Activated CD4-positive, alpha-beta T cell treated with anti-CD3 and anti-CD28 coated beads, Interleukin-2, amount 50 U/mL, for 4 hours (primary cell): ENCODE measurements at places on chromosomes 1 and 21.
A peak's percentile ranks its signal among the peaks of the same experiment; 100 is the strongest.

- DNase-seq = no peak
Observed at GRCh38 chr1:226548256-226549093, at the start of gene STUM. Gene STUM (plus strand): TSS chr1:226548764. CDS start chr1:226548905, 141 bp downstream.

GRCh38 chr1:156608036-156608674 is 6.9 kb upstream of the GPATCH4 start:
- DNase-seq = peak; percentile 54

- no peak for DNase-seq
Observed at GRCh38 chr1:60051191-60051590, 22.4 kb downstream of the C1orf87 start.

DNA sequence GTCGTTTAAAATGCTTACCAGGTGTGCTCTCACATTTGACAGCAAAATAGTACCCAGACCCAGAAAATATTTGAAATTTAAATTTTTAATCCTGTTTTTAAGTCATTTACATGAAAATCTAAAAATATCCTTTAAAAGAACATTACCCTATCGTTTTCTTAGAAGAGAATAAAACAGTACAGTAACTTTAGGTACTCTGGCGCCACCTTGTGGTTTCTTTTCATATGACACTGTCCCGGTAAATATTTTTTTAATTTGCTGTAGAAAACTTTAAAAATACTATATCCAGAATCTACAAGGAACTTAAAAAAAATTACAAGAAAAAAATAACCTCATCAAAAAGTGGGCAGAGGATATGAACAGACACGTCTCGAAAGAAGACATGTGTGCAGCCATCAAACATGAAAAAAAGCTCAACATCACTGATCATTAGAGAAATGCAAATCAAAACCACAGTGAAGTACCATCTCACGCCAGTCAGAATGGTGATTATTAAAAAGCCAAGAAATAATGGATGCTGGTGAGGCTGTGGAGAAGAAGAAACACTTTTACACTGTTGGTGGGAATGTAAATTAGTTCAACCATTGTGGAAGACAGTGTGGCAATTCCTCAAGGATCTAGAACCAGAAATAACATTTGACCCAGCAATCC is 129.2 kb downstream of the RGS21 start:
- peak; percentile 44 for DNase-seq

GRCh38 chr1:3368711-3369445 is 85.6 kb upstream of the ARHGEF16 start:
- no peak for DNase-seq

DNA sequence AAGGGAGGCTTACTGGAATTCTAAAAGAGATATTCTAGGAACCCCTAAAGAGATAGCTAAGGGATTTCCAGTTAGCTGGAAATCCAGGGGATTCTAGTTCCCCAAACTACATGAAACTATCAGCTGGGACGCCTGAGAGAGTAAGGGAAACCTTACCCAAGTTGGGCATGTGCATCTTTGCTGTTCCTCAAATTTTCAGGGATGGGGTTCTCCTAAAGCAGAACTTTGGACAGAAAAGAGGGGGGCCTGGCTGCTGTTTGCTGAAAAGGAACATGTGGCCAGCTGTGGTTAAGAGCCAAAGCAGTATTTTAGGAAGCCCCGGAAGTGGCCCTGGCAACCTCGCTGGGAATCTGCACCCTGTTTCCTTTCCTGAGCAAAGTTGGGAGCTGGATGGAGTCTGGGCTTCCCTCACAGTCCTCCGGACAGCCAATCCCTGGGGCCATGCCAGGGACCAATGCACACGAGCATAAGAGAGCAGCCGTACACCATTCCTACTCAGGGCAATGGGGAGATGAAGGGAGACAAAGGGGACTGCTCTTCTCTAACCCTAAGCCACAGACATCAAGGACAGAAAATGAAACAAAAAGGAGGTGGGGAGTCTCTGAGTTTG is 154.3 kb downstream of the PLXNA2 start:
- no peak for DNase-seq

DNA sequence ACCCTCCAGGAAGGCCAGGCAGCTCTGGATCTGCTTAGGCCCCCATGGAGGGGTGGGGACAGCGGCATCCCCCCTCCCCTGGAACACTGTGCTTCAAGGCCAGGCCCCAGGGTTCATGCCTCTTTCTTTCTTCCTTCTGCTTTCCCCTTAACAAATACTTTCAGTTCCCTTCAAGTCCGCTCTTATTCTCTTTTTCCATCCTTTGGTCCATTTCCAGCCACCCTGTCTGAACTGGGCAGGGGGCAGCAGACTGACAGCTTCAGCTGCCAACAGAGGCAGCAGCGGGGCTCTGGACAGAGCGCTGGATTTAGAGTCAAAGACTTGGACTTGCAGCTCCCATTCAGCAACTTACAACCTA is 1.1 kb upstream of the CD244 start:
- no peak for DNase-seq

DNA sequence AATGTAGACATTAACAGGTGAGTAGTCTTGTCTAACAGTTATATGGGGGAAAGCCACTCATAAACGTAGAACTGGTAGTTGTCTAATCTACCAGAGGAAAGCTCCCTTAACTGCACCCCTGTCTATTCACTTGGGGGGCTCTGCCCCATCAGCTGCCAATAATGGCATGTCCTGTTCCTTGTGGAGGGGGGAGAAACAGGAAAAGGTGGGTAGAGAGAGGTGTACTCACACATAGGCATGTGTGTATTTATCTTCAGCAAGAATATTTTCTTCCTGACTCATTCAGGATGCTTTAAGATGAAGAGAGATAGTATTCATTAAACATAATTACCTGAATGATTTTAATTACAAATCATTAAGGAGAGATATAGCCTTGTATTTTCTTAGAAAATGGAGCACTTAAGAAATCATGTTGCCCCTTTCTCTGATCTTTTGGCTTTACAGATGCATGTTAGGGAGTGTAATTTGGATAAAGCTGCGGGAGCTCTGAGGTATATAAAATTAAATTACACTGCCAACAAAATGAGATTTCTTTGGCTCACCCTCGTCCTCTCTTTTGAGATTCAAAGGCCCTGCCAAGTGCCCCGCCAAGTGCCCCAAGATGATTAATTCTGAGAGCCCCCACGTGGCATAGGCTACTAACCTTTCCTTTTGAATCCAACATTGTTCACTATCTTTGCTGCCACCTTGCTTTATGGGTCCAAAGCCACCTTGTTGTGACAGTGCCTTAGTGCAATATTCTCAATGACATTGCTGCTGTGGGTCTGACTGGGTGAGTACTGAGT is 286.3 kb upstream of the LYPLAL1 start:
- DNase-seq = no peak

DNA sequence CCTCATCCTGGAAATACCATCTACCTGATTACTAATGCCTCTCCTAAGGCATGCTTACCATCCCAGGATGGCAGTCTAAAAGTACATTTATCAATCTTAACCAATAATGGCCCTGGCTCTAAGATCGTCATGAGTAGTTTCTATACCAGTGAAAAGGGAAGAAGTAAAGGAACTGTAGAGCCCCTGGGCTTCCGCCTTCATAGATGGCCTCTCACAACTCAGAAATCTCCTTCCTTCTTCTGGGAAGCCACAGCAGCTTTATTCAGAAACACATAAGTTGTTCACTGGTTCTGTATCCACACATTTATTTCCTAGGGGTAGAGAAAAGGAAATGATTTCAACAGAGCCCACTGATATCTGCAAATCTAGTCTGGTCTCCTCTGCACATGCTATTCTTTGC is 41.0 kb upstream of the CD5L start:
- DNase-seq = no peak

GRCh38 chr1:27318596-27318995 is 3.4 kb upstream of the TMEM222 start:
- DNase-seq = no peak

DNA sequence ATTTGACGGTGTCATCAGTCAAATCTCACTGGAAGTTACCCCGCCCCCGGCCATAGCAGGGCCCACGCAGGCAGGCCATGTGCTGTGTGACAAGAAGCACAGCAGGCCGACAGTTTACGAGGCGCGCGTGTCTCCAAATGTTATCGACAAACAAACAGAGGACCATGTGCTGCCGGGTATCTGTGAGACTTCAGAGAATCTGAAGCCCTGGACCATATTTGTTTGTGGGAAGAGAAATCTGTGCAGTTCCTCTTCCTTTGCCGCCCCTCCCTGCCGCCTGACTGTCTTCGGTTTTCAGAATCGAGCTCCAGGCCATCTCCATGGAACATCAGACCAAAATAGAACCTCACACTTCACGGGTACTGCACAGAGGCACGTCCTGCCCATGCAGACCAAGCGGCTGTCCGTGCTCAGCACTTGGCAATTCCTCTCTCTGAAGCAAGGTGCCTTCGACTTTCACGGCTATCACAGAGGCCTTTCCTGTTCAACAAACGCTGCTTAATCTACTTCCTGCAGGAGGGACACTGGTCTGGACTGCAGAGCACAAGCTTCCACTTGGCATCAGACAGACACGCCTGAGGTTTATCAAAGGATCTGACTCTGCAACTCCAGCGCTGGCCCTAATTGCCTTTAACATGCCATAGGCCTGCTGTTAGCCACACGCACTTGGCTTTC is 135.7 kb upstream of the KRTAP19-8 start:
- DNase-seq = peak; percentile 69

DNA sequence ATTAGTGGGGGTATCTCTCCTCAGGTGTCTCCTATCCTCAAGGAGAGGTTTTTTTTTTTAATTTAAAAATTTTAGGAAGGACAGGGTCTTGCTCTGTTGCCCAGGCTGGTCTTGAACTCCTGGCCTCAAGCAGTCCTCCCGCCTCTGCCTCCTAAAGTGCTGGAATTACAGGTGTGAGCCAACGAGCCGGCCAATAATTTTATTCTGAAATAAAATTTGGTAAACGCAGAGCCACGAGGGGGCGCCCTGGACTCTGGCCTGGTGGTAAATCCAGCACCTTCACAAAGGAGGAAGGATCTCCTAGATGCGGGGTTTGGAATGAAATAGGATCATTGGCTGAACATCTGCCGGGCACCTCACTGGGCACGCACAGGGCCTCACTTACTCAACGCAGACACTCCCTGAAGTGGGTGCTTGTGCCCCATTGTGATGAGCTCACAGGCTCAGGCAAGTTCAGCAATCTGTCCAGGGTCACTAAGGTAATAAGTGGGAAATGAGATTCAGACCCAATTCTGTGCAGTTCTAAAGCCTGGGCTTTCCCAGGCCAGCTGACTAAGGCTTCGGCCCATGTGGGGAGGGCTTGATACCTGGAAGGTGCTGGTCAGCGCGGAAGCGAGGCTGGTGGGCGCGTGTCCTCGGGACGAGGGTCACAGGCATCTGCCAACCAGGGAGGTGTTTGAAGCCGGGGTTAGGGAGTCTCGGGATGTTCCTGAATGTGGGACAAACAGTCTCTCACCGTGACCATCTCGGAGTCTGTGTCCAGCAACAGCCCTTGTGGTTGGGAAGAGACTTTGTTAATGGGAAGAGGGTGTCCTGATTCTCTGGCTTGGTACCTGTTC is 32.7 kb upstream of the ETV3 start:
- peak; percentile 16 for DNase-seq

DNA sequence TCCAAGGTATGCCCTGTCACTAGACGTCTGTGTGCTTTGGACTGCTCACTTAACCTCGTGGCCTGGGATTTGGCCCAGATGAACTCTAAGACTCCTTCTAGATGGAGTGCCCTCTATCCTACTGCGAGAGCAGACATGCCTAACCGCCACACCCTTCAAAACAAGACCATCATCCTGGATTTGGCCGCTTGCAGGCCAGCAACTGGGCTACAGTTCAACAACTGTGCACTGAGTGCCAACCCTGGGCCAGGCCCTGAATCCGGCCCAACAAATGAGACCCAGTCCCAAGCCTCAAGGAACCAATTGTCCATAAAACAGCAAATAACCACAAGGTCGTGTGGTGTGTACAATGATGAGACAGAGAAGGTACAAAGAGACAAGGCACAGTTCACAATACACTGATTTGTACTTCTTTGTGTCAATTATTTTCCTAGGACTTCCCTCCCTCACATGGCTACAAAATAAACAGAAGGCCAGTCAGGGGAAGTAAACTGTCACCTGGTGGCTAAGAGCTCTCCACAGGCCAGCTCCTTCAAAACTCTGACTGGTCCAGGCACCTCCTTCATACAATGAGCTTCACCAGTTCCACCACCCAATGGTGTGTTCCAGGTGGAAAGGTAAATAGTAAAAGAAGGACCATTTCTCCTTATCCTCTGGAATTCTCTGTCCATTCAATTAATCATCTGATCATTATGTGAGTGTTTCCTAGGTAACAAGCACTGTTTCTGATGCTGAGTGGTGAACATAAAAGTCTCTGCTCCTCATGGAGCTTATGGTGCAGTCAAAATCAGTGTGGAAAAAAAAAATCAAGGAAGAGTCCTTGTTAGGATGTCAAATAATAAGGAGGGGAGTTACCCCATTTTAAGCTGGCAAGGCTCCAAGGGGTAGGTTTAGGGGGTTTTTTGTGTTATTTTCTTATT is 60.4 kb downstream of the CAPZB start:
- no peak for DNase-seq

DNA sequence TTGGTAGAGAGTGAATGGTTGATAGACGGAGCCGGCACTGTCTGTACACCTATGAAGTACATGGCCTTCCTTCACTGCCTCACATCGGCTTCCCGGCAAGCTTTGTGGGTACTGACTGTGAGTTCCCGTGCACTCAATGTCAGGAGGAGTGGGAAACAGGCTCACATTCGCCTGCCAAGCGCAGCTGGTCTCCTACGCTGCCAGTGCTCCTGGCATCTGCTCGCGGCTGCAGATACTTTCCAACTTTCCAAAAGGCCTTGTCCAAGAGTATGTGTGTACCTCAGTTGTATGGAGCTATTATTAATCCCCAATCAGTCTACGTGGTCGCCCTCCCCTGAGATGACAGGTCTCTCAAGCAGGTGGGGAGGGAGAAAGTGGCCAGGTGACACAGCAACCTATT is 180.8 kb downstream of the ZSCAN20 start:
- DNase-seq = no peak

DNA sequence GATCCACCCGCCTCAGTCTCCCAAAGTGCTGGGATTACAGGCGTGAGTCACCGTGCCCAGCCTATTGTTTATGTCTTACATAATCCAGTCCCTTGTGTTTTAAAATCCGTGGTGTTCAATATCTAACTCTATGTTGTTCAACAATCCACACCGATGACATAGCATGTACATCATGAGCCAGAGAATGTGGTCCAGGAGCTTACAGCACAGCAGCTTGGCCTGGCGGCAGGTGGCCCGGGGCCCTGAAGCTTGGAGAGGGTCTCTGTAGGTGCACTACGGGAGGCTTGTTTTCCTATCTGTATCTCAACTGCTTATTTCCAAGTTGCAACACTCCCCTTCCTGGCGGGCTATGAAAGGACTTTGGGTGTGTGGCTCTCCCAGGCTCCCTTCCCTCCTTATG is 138.4 kb downstream of the ADSS2 start:
- no peak for DNase-seq

- DNase-seq = no peak
Observed at GRCh38 chr1:107877745-107878144, 87.2 kb downstream of the VAV3 start.

DNA sequence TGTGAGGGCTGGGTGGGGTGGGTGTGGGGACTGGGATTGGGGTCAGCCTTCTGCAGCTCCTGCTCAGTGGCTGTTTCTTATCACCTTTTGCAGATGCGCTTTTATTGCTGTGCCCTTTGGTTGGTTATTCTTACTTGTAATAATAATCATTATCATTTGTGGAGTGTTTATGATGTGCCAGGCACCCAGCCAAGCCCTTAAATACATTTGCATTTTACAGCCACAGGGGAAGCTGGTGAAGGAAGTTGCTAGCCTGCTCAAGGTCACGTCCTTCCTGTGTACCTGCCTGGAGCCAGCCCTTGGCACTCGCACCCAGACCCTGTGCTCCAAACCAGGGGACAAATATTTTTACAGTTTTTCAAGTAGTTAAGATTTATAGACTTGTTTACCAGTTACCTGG is 144.0 kb downstream of the PGBD5 start:
- no peak for DNase-seq
